Naive thymus-derived CD8-positive, alpha-beta T cell (primary cell): ENCODE measurements at places on chromosomes 12 and 14.
A peak's percentile ranks its signal among the peaks of the same experiment; 100 is the strongest.

GRCh38 chr14:101454229-101454628, 107.1 kb upstream of the DIO3 start:
- no peak for DNase-seq

GRCh38 chr14:27836386-27836785, 930.2 kb upstream of the FOXG1 start:
- no peak for DNase-seq

- DNase-seq, result no peak
Observed at GRCh38 chr14:73293782-73294781, 56.8 kb downstream of the PAPLN start.

DNA sequence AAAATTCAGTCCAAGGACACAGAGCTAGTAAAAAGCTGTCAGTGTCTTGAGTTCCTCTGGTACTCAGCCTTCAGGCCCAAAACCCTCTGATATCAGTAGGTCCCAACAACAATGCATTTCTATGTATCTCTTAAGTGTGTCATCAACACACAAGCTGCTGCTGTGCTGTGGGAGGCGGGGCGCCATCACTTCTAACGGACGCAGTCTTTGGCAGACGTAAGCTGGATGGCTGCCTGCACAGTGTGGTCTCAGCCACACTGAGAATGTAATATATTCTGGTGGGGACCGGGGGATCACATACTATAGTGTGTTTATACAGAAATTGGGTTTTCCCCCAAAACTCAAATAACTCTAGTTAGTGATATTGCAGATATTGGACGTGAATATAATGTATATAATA, 123.9 kb downstream of the SUDS3 start:
- DNase-seq, result no peak

DNA sequence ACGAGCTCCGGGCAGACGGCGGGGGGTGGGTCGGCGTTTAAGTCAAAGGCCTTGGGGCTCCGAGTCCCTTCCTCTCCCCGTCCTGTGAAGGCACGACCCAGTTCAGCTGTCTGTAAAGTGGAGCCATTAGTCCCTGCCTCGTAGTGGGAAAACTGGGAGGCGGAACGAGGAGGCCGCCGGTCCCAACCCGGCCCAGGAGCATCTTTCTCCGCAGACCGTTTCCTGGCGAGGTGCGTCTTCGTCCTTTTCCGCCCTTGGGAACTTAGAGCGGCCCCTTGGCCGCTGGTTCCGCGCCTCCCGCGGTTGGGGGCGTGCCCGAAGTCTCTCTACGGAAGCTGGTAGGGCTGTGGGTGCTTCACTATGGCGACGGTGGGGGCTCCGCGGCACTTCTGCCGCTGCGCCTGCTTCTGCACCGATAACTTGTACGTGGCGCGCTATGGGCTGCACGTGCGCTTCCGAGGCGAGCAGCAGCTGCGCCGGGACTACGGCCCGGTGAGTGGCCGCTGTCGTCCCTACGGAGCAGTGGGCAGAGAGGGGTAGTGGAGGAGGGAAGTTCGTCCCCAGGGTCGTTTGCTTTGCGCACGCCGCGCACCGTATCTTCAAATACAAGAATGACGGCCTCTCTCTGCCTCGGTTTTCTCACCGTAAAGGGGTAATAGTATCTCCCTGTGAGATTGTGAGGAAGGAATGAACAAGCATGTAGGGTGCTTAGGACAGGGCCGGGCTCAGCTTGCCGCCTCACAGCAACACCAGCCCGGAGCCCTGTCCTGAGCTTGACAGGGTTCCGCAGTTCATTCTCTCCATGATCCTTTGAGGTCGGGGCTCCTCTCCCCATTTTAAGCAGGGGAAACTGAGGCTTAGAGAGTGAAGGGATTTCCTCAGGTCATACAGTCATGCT, at the start of gene OGFOD2:
TSS of gene OGFOD2 (plus strand) at position 353 of the 898 bp plus-strand sequence. CDS start at position 361, 8 bp downstream.
- peak; percentile 91 for DNase-seq

DNA sequence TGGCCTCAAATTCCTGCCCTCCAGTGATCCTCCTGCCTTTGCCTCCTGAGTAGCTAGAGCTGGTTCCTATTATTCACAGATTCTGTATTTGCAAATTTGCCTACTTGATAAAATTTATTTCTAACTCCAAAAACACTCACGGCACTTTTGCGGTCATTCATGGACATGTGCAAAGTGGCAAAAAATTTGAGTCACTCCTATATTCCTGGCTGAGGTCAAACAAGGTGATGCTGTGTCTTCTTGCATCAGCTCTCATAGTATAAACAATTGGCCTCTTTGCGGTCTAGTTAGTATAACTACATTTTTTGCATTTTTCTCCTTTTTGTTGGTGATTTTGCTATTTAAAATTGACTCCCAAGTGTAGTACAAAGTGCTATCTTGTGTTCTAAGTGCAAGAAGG, 24.7 kb downstream of the ATF1 start:
- no peak for DNase-seq

DNA sequence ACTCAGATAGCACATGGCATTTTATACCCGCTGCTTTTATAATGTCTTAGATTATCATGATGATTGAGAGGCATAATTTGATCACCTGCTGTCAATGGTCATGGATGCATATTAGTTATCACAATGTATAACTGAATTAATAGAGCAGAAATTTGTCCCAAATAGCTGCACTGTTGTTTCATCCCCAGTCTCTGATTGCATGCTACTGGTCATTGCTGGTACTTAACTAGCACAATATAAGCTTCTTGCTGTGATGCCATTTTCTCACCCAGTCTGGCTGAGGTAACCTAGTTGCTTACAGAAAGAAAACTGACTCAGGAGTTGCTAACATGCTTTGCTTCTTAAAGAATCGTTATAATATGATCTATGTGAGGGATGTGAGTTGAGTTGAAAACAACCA, 76.8 kb upstream of the PLEKHA5 start:
- no peak for DNase-seq

- DNase-seq, result no peak
Observed at GRCh38 chr12:99277591-99278379, 369.8 kb upstream of the GARIN6 start.

DNA sequence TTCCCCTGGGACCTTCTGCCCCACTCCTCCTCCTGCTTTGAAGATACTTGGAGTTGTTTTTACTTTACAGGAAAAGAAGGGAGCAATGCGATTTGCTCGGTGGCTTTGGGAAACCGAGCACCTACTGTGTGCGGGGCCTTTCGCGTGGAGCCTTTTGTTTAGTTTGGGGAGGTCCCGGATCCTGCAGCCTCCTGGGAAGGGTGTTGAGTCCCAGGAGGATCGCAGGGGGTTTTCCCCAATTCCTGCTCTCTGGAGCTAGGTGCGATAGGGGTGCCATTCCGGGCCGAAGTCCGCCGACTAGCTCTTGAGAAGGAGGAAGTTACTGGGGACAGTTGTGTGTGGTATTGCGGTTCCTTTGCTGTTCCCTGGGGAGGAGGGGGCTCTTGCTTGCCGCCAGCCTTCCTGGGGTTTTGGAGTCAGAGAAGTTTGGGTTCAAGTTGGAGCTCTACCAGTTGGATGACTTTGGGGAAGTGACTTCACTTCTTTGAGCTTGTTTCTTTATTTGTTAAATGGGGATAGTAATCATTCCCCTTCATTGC, 1.1 kb downstream of the BRI3BP start:
- no peak for DNase-seq

- DNase-seq, result no peak
Observed at GRCh38 chr12:79420146-79420618, 270.6 kb downstream of the PAWR start.

- DNase-seq, result no peak
Observed at GRCh38 chr12:75694534-75695268, 183.3 kb upstream of the KRR1 start.

DNA sequence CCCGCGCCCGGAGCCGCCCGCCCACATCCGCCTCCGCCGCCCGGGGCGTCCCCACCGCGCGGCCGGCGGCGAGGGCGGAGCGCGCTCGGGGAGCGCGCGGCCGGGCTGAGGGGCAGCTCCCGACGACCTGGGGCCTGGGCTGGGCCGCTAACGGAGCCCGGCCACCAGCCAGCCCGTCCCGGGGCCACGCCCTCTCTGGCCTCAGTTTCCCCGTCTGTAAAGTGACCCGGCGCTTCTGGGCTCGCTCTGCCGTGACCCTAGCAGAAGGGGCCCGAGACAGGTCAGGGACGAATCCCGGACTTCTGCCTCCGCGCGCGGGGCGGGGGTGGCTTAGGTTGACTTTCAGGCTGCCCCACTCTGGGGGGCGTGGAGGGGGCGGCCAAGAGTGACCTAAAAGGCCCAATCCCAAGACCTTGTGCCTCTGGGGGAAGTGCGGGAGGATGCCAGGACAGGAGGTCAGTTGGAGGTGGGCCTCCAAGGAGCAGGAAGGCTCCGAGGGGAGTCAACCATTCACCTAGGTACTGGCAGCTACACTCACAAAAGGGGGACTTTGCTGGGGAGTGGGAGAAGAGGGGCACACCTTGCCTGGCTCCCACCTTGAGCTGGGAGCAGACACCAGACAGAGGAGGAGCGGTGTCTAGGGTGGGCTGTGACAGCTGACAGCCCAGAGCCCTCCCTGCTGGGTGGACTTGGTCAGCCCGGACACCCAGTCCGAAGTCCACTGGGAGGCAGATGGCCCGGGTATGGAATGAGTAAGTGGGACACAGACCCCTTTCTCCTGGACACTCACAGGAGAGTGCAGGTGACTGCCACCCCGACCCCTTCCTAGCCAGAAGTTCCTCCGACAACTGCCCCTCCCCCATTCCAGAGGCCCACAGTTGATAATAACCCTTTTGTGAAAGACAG, 486 bp upstream of the AKT1 start:
- DNase-seq, result no peak

DNA sequence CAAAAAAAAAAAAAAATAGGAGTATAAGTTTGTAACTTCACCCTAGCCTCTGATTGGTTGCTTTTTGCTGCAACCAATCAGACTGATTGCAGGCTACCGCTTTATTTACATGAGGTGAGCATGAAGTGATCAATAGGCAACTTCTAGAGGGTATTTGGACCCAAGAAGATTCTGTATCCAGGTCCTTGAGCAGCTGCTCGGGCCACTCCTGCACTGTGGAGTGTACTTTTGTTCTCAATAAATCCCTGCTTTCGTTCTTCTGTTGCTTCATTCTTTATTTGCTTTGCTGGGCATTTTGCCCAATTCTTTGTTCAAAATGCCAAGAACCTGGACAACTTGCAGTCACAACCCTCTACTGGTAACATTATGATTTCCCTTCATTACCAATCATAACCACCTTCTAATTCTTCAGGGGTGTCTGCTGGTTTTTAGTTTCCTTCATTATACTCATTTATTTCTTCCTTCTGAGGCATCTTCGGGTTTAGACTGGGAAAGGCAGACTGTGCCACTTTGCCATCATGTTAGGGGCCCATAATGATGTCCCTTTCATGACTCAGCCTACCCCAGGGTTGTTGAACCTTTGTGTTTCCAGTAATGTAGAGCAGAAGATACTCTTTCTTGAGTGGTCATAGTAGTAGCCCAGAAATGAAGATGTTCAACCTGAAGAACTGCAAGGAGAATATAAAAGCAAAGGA, 43.4 kb upstream of the LIMA1 start:
- no peak for DNase-seq

- no peak for DNase-seq
Observed at GRCh38 chr14:96165493-96166436, 38.9 kb upstream of the BDKRB2 start.

DNA sequence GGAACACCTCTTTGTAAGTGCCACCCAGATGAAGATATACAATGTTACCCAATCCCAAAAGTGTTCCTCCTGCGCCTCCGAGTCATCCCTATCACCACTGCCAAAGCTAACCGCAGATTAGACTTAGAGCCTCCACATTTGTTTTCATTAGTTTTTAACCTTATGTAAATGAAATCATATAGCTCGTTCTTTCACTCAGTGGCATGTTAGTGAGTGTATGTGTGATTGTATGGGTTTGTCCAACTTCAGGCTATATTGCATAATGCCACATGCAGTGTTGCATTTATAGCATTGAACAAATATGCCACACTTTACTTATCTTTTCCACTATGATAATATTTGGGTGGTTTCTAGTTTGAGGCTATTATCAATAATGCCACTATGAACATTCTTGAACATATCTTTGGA, 18.0 kb downstream of the MAP1LC3B2 start:
- no peak for DNase-seq

- DNase-seq, result no peak
Observed at GRCh38 chr14:29310210-29310609, 543.6 kb downstream of the FOXG1 start.

- DNase-seq, result no peak
Observed at GRCh38 chr12:68245180-68246021, 8.0 kb downstream of the IL22 start.

- no peak for DNase-seq
Observed at GRCh38 chr12:79143803-79144202, 279.2 kb downstream of the SYT1 start.

DNA sequence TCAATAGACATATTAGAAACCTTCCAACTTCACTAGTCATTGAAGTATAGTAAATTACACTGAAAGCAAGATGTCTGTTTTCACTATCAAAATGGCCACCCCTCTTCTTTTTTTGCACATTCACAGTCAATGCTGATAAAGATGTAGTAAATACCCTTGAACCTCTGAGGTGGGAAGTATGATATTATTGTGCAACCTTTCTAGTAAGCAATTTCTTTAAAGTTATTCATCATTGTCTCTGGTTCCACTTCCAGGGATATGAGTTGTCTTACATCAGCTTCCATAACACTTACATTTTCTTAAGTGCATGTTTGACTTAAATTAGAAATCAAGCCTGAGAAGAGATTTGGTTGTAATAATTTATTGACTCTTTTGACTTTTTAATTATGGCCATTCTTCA, 453.9 kb upstream of the MGAT4C start:
- DNase-seq, result no peak

DNA sequence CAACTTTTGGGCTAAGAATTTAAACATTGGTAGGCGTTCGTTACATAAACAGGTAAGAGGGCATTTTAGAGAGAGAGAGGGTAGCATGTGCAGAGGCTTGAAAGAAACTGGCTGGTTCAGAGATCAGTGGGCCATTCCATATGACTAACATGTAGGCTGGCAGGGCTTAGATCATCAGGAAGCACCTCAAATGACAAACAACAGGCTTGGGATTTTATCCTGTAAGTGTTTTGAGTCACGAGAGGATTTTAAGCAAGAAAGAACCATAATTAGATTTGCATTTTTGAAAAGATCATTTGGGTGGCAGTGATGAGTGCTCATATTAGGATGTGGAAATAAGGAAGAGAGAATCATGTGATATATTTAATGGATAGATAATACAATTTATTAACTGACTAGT, 8.7 kb upstream of the PLEKHA5 start:
- no peak for DNase-seq

GRCh38 chr12:6772331-6772695, at the start of gene LAG3:
LAG3 (plus strand) TSS chr12:6772520; CDS start chr12:6772853, 333 bp downstream.
- no peak for DNase-seq

DNA sequence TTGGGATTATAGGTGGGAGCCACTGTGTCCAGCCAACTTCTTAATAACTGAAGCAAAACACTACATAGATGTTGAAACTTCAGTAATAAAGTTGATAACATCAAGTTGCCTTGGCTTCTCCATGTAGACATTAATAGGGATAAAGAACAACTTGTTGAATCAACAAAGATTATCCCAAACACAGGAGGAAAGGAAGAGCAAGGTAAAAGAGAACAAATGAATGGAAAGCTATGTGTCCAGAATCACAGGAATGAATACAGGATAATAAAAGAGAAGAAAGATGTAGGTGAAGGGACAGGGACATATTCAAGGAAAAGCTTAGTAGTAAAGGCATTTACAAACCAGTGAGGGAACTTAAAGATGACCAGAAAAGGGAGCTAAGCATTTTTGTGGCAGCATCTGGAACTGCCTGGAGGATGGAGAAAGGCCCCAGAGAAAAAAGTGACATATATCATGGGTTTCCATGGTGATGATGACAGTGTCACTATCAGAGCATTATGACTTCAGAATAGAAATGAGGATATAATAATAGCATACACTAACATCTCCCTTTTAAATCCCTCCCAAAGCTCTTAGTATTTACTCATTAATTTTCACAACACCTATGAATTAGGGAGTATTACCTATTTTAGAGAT, 24.0 kb upstream of the MDM1 start:
- no peak for DNase-seq

- DNase-seq, result no peak
Observed at GRCh38 chr12:5977556-5977955, 32.5 kb upstream of the ANO2 start.
